ENCODE measurements at places on chromosomes 4 and X. TPM values are rescaled to one million over a fixed set of nuclear protein-coding genes. Genes with fewer than 3 reads are reported as not detected.

GRCh38 chr4:77126809-77127208 lies 30.2 kb upstream of the CCNG2 start:
- H3K4me1 ChIP-seq: no peaks in the 10 kb centered on the region
- H3K4me3 ChIP-seq: no peak overlapping the region
- H3K27me3 ChIP-seq: no peaks in the 10 kb centered on the region
- H3K27ac ChIP-seq: no peak overlapping the region
- DNase-seq: no peak

GRCh38 chr4:176031922-176032321 lies 33.7 kb upstream of the WDR17 start:
- H3K4me3 ChIP-seq: no peak overlapping the region
- no peak for DNase-seq
- H3K27me3 ChIP-seq: no peaks in the 10 kb centered on the region
- H3K27ac ChIP-seq: no peak overlapping the region

DNA sequence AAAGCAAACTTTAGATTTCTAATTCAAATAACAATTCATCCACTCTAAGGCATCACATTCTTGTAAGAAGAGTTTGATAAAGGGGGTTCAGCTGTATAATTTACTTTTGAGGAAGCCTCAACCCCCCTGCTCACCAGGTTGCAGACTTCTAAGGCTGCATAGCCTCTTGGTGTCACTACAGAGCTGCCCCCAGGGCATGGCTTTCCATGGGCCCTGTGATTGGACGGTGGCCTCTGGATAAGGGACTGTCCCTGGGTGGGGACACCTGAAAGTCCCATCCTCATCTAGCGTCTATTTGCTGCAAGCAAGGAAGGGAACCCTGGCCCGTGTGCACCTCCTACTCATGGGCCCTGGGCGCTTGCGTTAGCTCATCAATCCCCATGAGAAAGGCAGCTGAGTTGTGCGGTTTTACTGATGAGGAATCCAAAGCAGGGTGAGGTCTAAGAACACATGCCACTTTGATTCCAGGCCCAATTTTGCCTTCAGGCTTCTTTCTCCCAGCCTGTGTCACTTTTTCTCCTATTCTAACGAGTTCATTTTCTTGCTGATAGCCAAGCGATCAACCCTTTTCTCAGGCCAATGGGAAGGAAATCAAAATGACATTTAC lies 51.8 kb downstream of the SCML1 start:
- DNase-seq: no peak
- peaks cover 2% of the 10 kb centered on the region for H3K27me3 ChIP-seq
- H3K4me3 ChIP-seq: no peak overlapping the region

Gene HPGDS
- total RNA-seq: 7.4 TPM

- no peak overlapping the region for H3K4me3 ChIP-seq
- H3K27me3 ChIP-seq: peaks cover 2% of the 10 kb centered on the region
- peak; percentile 45 for DNase-seq
Measured at GRCh38 chrX:96843566-96843965, 40.1 kb upstream of the RPA4 start.
